ENCODE measurements at places on chromosomes 3 and 15.

GRCh38 chr3:25071846-25072245 is 356.2 kb upstream of the RARB start:
- no peak for DNase-seq

GRCh38 chr3:27535809-27536392 is 51.7 kb upstream of the SLC4A7 start:
- peak; percentile 91 for DNase-seq

- DNase-seq, result no peak
These were observed 94.3 kb upstream of the ARPP21 start for GRCh38 chr3:35544976-35545375.

DNA sequence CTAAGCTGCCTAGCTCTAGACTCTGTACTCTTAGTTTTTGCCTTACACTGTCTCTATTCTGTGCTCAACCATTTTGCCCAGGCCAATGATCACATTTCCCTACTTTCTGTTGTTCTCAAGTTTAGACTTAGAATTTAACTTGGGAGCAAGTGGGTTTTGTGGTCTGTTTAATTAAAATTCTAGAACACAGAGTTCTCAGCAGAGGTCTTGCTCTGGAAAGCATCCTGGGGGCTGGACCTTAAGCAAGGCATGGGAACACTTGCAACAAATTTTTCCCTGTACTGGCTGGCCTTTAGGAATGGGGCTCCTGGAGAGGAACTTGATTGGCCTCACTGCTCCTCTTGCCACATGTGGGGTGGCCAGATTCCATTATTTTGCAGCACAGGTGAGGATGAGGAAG is 236.3 kb upstream of the LRTM1 start:
- no peak for DNase-seq

- no peak for DNase-seq
These were observed 396.8 kb downstream of the TUSC7 start for GRCh38 chr3:117106396-117106795.

DNA sequence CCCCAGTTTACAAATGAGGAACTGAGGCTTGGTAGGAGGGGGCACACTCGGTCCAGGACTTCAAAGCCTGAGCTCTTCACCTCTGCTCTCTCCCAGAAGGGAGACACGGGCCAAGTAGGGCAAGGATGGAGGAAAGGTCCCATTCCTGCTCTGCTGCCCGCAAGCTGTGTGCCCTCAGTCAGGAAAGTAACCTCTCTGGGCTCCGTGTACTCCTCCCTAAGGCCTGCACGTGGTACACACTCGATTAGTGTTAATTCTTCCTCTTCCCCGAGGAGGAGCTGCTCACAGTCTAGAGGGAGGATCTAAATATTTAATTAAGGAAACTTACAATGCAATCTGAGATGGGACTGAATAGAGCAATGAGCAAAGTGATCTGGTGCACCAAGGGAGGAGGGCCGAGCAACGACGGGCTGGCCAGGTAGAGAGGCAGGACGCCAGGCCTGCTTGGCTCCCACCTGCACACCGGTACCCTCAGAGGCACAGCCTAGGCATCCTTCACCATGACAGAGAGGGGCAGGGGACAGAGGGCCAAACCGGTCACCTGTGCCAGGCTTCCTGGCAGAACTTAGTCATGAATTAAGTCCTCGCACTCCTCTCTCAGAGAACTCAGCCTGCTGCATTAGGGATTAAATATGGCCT is 47.2 kb upstream of the IQSEC1 start:
- DNase-seq, result no peak

GRCh38 chr3:139764936-139765335 is 87.2 kb upstream of the NMNAT3 start:
- DNase-seq, result no peak

DNA sequence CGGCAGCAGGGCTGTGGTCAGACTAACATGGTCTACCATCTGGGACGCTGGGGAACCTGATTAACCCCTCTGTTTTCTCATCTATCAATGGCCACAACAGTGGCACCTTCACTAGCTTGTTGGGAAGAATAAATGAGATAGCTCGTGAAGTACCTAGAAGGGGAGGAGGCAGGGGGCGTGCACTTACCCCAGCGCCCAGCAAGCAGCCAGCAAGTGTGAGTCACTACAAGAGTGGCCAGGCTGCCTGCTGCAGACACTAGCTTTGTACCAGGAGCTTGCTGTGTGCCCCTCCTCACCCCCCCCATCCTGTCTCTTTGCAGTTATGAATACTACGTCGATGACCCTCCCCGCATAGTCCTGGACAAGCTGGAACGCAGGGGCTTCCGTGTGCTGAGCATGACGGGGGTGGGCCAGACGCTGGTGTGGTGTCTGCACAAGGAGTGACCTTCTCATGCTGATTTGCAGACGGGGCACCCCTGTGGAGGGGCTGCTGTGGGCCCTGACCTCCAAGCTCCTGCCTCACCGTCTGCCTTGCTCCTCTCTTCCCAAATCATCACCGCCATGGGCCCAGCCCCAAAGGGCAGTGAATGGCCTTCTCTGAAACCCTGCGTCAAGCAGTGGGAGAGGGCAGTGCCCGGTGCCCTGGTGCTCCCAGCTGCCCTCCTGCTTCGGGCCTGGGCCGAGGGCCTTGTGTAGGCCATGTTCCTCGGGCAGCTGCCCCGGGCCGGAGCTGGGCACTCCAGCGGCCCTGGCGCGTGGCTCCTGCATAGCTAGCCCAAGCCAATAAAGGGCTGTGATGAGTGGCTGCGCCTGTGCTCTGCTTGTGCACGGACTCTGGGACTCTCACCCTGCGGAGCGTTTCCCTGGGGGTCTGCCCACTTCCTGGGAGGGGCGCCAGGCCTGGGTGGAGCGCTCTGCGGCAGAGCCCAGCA is 2.6 kb upstream of the C15orf62 start:
- DNase-seq, result peak; percentile 47
